Spinal cord (tissue), 10 donors: ENCODE measurements at places on chromosomes 1 and 21. TPM values are rescaled to one million over a fixed set of nuclear protein-coding genes. Genes with fewer than 3 reads are reported as not detected.
A peak's percentile ranks its signal among the peaks of the same experiment; 100 is the strongest.

- DNase-seq = no peak
Measured at GRCh38 chr1:198201956-198202784, 45.4 kb downstream of the NEK7 start.

DNA sequence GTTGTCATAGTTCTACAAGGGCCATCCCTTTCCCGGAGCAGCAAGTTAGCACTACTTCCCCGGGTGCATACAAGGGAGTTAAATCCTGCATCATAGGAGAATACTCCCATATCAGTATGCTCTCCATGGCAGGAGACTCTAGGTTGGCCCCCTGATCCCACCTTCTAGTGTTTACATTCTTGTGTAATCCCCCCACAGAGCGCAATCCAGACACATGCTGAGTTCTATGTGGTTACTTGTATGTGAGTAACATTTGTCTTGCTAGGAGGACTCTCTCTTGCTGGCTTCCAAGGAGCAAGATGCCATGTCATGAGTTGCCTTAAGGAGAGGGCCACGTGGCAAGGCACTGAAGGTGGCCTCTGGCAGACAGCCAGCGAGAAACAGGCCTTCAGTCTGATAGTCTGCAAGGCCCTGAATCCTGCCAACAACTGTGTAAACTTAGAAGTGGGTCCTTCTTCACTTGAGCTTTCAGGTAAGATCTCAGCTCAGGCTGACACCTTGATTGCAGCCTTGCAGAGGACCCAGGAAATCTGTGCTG is 155.3 kb downstream of the CDC7 start:
- DNase-seq = no peak

GRCh38 chr1:150622303-150622975 is 7.0 kb downstream of the ENSA start:
- DNase-seq = no peak

GRCh38 chr1:213852107-213852506 is 135.7 kb upstream of the PROX1 start:
- no peak for DNase-seq

DNA sequence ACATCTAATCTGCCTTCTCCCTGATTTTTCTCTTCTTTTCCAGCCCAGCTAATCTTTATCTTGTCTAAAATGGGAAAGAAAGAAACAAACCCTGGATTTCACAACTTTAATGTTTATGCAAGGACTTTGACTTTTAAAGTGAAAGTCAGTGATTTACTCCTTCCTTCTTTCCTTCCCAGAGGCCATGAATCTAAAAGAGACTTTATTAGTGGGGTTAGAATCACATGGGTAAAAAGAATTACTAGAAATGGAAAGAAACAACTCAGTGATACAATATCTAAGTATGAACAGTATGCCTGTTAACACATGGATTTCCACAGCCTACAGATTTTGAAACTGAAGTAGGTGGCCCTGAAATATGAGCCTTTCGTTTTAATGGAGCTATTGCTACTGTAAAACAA is 59.8 kb upstream of the KCNK2 start:
- no peak for DNase-seq

GRCh38 chr1:76281306-76281705 is 206.8 kb downstream of the ST6GALNAC3 start:
- DNase-seq = peak; percentile 45

DNA sequence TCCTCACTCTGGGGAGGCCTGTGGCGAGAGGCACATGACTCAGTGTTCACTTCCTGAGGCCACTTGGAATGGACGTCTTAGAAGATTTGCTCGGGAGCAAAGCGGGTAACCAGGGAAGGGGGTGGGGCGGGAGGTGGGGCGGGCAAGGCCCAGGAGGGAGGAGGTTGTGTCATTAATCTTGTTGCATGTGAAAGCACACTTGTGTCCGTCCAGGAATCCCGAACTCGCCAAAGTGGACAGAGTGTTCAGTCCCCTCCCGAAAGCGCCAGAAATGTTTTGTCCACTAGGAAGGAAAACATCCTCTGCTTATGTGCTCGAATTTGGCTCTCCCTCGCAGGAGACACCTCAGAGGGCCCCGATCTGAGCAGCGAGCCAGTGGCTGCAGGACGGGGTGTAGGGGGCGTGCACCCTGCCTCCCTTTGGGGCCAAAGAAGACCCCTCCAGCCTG is 84.2 kb downstream of the SPSB1 start:
- no peak for DNase-seq

DNA sequence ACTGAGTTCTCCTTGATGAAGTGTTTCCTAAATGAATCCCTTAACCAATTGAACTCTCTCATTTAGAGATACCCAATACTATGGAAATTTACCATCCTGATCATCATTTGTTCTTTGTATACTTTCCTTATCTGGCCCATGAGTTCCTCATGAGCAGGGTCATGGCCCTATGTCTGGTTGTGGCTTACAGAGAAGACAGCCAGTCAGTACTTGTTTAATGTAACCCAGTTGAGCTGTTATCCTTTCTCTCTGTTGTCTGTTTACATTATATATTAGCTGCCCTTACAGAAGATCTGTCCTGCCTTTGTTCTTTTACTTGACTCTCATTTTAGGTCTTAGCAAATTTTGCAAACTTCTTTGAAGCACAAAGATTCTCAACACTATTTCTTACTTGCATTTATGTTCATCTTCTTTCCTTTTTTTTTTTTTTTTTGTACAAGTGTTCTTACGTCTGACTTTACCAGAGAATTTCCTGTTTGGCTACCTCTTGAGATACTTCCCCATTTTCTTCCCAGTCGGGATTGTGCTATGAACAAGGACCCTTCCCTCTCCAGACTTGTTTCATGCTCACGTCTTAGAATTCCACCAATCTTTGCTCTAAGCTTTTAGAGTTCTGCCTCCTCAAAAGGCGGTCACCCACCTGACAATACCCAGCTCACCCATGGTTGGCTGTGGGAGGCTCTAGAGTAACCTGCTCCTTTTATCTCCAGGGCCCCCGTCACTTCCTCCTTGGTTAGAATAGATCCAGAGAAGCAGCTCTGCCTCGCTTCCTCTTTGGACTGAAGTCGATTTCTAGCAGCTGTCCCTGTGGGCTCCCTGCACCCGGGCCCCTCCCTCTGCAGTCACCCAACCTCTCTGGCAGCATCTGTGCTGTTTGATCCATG is 53.6 kb upstream of the RUNX1 start:
- DNase-seq = no peak

DNA sequence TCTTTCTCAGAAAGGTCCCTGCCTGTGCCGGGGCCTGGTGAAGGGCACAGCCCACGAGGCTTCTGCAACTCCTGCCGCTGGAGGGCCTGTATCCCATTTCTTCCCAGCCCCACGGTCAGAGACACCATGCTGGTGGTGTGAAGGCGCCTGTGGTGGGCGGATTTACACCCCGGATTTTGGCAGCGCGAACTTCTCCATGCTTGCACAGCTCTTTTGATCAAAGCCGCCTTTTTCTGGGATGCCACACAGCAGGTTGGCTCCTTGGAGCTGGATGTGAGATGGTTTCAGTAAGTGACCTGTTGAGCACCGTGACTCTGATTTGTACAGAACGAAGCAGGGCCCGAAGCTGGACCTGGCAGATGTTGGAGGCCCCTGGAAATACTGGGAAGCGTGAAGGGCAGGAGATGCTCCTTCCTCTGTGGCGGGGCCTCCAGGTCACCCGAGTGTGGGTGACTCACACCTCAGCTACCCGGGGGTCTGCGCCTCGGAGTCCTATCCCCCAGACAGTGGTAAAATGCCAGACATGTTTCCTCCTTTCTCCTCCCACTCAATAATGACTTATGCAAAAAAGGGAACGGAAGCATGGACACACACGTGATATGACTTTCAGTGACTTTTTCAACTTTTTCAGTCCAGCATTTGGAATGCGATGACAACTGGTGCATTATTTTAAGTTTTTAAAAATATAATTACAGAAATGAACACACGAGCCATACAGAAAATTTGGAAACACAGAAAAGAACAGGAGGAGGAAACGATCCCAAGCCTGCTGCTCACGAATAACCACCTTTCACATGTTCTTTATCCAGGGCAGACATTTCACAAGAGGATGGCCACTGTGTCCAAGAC is 9.0 kb downstream of the UMODL1 start:
- DNase-seq = no peak

DNA sequence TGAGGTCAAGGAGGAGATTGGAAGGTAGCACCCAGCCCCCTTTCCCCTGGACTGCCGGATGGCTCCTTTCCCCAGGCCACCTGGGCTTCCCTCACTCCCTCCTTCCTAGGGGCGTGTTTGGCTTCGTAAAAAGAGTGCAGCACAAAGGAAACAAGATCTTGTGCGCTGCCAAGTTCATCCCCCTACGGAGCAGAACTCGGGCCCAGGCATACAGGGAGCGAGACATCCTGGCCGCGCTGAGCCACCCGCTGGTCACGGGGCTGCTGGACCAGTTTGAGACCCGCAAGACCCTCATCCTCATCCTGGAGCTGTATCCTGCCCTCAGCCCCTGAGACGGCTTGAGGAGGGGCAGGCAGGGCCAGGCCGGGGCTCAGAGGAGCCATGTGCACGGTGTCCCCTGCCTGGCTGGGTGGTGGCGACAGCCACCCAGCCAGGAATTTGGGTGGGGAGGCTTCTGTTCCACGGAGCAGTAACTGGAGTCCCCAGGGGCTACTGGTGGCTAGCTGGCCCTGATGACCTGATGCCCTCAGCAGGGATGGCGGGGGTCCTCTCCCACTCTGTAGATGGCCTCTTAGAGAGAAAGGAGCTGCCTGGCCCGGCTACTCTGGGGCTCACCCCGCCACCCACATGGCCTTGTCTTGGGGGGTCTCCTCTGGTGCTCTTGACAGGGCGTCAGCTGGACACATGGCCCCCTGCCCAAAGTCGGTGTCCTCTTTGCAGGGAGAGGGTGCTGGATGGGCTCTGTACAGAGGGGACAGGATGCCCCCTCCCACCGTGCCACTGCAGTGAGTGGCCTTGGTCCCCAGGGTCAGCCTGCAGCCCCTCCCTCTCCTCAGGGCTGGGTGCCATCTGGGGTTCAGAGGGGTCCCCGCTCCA is 39.5 kb downstream of the TRIM11 start:
- DNase-seq = no peak

GRCh38 chr1:58574816-58575215 is 2.2 kb downstream of the TACSTD2 start:
- DNase-seq = no peak

- peak; percentile 24 for DNase-seq
Measured at GRCh38 chr1:14930247-14930965, 223.1 kb upstream of the TMEM51 start.

GRCh38 chr1:31264790-31265386 is 25.2 kb upstream of the NKAIN1 start:
- DNase-seq = no peak

GRCh38 chr1:200487650-200488049 is 77.8 kb upstream of the ZNF281 start:
- no peak for DNase-seq

DNA sequence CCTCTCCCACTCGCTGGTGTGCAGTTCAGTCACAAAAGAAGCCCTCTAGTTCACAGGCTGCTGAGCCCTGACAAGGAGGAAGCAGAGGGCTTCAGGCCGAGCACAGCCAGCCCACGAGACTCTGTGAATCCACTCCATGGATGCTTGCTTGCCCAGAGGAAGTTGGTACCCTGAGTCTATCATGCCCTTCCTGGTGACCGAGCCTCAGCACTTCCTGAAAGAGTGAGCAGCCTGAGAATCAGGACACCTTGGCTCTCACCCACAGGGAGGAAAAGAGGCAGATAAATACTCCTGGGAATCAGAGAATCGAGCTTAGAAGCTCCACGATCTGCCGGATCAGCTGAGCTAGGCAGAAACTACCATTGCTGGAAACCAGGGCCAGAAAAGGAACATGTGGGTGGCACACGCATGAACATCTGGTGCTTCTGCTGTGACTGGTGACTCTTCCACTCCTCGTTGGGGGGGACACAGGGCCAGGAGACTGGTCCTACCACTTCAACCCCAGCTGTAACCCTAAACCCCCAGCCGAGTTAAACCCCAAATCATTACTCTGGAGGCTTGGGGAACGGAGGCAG is 376.3 kb upstream of the CAMK1G start:
- no peak for DNase-seq

GRCh38 chr1:212944229-212944901 is 6.0 kb upstream of the VASH2 start:
- no peak for DNase-seq

DNA sequence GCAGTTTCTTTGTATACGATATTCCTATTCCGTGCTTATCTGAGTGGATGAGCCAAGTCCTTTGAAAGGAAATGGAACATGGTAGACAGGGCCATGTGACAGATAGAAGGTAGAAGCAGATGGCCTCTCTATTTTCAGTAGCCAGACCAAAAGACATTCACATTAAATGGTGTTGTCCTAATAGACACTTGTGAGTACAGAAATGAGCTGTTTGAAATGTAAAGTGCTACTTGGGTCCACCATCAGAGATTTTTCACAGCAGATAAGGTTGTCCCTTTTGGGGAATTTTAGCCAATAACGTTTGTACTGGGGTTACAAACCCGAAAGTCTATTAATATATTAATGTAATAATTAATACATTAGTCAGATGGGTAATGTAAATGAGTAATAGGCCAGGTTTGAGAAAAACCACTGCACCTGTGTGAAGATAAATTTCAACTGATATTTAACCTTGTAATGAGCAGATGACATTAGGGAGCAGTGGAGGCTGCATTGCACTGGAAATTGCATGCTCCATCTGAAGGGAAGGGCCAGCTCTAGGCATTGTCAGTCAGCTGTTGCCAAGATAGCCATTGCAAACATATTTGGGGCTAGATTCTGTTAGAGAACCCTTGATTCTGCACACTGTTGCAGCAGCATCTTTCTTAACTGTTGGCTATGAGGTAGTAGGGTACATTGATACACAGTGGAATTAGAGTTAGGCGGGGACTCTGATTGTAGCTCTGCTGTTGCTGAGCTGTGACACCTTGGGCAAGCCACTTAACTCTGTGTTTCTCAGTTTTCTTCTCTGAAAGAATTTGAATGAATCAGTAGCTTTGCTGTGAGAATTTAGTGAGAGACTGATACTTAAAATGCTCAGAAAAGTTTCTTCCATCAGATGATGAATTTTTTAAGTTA is 43.8 kb downstream of the FGGY start:
- no peak for DNase-seq

- peak; percentile 14 for DNase-seq
Measured at GRCh38 chr1:210455840-210456603, 127.3 kb downstream of the HHAT start.

DNA sequence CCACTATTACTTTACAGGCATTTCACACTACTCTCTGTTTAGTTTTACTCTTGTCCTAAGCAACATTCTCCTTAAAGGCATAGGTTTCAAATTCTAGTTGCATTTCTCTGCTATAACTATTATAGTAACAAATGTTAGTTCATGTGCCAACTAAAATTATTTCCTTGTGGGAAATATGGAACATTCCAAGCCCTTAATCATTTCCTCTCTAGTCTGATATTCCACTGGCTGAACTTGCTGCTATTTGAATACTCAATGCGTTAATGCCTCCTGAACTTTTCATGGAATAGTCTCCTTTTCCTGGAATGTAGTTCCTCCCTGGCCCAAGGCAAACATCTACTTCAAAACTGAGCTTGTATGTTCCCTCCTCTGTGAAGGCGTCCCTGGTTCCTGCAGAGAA is 19.3 kb upstream of the TBX19 start:
- DNase-seq = peak; percentile 25

GRCh38 chr1:2269193-2269921 is 41.2 kb downstream of the SKI start:
- no peak for DNase-seq

GRCh38 chr1:245485996-245486395 is 331.2 kb downstream of the KIF26B start:
- DNase-seq = no peak

- DNase-seq = no peak
Measured at GRCh38 chr1:23610677-23611076, 51.4 kb upstream of the ID3 start.

Gene HCN3
- 9.0 TPM for total RNA-seq

Gene GBP6
- total RNA-seq = 0.22 TPM

Gene GSTM4
- 24.7 TPM for total RNA-seq

Gene ADORA1
- total RNA-seq = 11.7 TPM

Gene IL6R
- total RNA-seq = 5.8 TPM

Gene CFAP107
- total RNA-seq = 2.3 TPM

Gene HSD3B2
- total RNA-seq = not detected

Gene SOX13
- total RNA-seq = 21.2 TPM
